ENCODE measurements at places on chromosomes 7 and 10.
A peak's percentile ranks its signal among the peaks of the same experiment; 100 is the strongest.

DNA sequence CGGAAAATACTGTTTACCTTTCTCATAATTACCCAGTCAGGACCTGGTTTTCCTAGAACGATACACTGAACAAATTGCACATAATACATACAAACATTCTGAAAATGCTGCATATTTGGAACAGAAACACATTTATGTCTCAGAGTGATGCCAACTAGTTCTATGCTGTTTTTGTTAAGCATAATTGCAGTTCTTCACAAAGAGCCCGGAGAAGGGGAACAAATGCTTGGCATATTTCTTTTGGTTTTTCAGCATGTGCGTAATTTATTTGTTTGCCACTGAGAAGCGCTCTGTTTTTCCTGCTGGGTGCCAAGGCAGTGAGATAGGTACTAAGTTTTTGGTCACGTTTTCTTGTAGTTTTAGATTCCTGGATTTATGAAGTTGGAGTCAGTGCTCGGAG, 181.0 kb upstream of the MDFIC start:
- DNase-seq: no peak

GRCh38 chr7:34208878-34209621, 303.7 kb downstream of the BMPER start:
- no peak for DNase-seq

DNA sequence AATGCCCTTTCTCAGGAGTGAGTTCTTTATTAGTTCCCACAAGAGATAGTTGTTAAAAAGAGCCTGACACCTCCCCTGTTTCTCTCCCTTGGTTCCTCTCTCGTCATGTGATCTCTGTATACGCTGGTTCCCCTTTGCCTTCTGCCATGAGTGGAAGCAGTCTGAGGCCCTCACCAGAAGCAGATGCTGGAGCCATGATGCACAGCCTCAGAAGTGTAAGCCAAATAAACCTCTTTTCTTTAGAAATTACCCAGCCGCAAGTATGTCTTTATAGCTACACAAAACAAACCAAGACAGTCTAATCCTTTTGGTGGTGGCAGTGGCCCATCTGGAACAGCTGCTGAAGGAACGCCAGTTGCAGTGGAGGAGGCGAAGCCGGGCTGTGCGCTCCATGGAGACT, 9.3 kb downstream of the DNAJB9 start:
- no peak for DNase-seq

DNA sequence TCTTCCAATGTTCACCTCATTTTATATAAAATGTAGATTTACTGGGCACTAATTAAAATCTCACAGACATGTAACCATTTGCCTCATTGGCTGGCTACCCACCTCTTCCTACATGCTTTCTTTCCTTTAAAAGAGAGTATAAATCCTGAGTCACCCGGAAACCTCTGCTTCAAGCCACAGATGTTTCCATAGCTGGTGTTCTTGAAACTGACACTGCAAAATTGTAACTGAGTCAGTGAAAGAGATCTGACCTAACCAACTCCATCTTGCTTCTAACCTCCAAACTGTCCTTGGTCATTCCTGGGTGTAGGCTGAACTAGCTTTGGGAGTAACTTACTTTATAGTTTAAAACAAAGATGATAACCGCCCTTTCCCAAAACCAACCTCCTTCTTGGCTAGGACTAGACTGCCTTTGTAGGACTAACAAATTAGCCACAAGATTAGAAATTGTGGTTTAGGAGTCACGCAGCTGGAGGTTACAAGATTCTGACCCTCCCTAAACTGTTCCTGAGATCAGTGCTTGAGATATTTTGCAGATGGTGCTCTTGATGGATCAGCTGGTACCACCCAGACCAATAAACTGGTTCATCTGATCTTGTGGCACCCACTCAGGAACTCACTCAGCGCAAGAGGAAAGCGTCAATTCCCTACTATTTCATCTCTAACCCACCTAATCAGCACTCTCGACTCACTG, 33.5 kb downstream of the SVOPL start:
- no peak for DNase-seq

DNA sequence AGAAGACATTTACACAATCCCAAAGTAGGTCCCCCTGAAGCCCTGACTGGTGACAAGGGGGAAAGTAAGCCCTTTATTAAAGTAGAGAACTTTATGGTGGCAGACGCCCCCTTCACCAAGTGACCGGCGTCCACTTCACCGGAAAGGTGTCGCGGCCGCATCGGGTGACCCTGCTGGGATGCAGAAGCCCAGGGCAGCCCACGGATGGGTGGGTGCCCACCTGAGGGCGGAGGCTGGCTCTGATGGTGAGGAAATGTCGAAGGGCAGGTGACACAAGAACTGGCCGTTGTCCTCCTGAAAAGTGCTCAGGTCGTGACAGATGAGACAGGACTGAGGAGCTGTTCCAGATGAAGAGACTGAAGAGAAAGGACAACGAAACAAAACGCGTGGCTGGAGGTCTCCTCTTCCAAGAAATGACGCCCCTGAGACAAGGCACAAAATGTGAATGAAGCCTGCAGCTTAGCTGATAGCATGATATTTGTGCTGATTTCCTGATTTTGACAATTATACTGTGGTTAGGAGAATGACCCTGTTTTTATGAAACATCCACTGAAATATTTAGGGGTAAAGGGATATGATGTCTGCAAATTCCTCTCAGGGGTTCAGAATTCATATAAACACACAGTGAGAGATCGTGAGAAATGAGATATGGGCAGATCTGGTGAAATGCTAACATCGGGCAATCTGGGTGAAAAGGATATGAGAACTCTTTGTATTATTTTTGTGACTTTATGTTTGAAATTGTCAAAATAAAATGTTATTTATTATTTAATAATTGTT, 123.9 kb downstream of the PRKAG2 start:
- DNase-seq: no peak

DNA sequence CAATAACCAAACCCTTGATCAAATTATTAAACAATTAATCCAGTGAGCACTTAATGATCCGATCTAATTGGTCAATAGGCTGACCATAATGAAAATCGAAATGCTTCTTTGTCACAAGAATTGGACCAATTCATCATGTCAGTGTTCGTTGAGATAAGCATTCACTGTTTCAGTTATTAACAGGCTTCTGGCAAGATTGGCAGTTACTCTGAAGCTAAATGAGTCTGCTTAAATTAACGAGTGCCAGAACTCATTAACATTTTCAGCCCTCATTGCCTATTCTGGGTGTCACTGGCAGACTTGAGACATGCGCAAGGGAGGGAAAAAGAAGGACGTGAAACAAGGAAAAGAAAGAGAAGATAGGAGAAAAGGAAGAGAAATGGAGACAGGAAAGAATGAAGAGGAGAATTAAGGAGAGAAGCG, 30.7 kb upstream of the SLC26A3 start:
- no peak for DNase-seq

DNA sequence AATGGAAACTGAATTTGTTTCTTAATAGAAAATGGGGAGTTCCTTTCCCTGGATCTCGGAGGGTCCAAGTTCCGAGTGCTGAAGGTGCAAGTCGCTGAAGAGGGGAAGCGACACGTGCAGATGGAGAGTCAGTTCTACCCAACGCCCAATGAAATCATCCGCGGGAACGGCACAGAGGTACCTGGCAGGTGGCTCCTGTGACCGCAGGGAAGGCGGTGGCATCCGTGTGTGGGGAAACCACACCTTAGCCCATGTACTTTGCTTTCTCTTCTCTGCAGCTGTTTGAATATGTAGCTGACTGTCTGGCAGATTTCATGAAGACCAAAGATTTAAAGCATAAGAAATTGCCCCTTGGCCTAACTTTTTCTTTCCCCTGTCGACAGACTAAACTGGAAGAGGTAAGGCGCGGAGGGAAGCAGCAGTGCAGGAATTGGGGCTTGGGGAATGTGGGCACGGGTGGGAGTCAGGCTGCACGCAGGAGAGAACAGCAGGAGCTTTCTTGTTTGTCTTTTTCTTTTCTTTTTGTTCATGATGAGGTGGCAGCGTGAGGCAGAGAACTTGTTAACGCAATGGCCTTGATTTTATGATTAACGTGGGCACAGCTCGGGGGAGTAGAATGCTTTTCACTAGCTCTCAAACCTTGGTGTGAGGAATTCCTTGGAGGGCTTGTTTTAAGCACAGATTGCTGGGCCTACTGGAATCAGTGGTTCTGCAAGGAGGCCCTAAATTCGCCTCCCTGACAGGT, 12.8 kb downstream of the HKDC1 start:
- no peak for DNase-seq

- no peak for DNase-seq
Measured at GRCh38 chr7:84314263-84314662, 119.7 kb upstream of the SEMA3A start.

- peak; percentile 43 for DNase-seq
Measured at GRCh38 chr7:80324032-80324431, 187.8 kb downstream of the GNAT3 start.

GRCh38 chr7:150003304-150003810, 129.6 kb downstream of the ATP6V0E2 start:
- DNase-seq: no peak

- DNase-seq: no peak
Measured at GRCh38 chr7:105718511-105718925, 137.2 kb upstream of the EFCAB10 start.

DNA sequence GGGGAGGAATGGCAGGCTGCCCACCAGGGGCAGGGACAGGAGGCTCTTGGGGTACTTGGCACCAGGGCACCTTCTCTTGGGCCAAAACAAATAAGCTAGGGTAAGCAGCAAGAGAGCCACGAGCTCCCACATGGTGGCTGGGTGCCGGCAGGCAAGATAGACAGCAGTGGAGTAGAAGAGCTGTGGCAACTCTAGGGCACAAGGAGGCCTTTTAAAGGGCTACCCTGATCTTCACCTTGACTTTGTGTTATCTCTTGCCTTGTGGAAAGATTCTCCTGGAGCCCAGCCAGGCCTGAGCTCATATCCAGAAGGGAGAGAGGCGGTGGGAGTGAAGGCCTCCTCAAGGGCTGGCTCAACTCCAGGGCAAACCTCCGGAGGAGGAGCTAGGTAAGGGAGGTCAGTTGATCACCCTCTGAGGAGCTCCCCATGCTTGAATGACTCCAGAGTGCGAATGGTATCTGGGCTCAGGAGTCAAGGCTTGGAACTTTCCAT, at the start of gene CYP17A1:
CYP17A1 (minus strand) TSS at position 184 of the 492 bp plus-strand sequence; CDS start at position 132, 52 bp downstream.
- no peak for DNase-seq

GRCh38 chr10:124659380-124659779, 84.8 kb downstream of the FAM53B start:
- DNase-seq: no peak
